ENCODE measurements at places on chromosomes 4 and X. TPM values are rescaled to one million over a fixed set of nuclear protein-coding genes. Genes with fewer than 3 reads are reported as not detected.

Gene ANTXR2
- 14.2 TPM for total RNA-seq

Gene DRD5
- not detected for total RNA-seq

Gene BEND2
- not detected for total RNA-seq

Gene FOXR2
- total RNA-seq = not detected

Gene ZMAT1
- not detected for total RNA-seq

Gene CNGA1
- total RNA-seq = 5.1 TPM

Gene CDS1
- total RNA-seq = 20.7 TPM

Gene ELF4
- 19.6 TPM for total RNA-seq

Gene TCEAL9
- 99.5 TPM for total RNA-seq

Gene GRIPAP1
- total RNA-seq = 9.9 TPM

Gene STARD8
- total RNA-seq = not detected

Gene GYPE
- total RNA-seq = not detected

Gene F9
- not detected for total RNA-seq

Gene MRFAP1L1
- total RNA-seq = 51.7 TPM

Gene KLHL34
- total RNA-seq = 0.05 TPM

Gene GPAT3
- total RNA-seq = 1.2 TPM

Gene OPRPN
- total RNA-seq = not detected

Gene RIBC1
- total RNA-seq = 0.74 TPM

Gene ARSJ
- total RNA-seq = 24.3 TPM

Gene KLF8
- total RNA-seq = 6.8 TPM

Gene MFAP3L
- total RNA-seq = 2.0 TPM

Gene PABPC1L2A
- total RNA-seq = not detected

Gene AMBN
- total RNA-seq = not detected

Gene PAK3
- total RNA-seq = 1.2 TPM

Gene RHOH
- total RNA-seq = not detected

Gene CABS1
- total RNA-seq = not detected

Gene TRAPPC2
- total RNA-seq = 21.1 TPM

Gene ATP2B3
- not detected for total RNA-seq

Gene MAOA
- 65.2 TPM for total RNA-seq

Gene PAGE4
- not detected for total RNA-seq

Gene CXCL8
- total RNA-seq = 23.4 TPM

Gene CXXC4
- 0.42 TPM for total RNA-seq

Gene FAM184B
- not detected for total RNA-seq

Gene SGMS2
- 86.9 TPM for total RNA-seq

Gene ANKRD37
- total RNA-seq = 9.9 TPM

Gene WDFY3
- total RNA-seq = 16.4 TPM

Gene VCX
- total RNA-seq = not detected

Gene PDE6B
- total RNA-seq = not detected

Gene SUPT20HL2
- not detected for total RNA-seq

Gene MAGEE1
- total RNA-seq = 2.5 TPM

Gene SSX7
- total RNA-seq = not detected

Gene TCP11X2
- not detected for total RNA-seq

Gene CXCL11
- total RNA-seq = 0.07 TPM

Gene HTRA3
- 0.84 TPM for total RNA-seq

Gene SSX4
- total RNA-seq = not detected

Gene CDKL2
- total RNA-seq = 0.60 TPM

Gene CC2D2A
- 10.8 TPM for total RNA-seq

Gene CSAG2
- not detected for total RNA-seq

Gene ADH1A
- total RNA-seq = not detected

Gene AMOT
- total RNA-seq = 0.07 TPM

Gene SOD3
- 0.21 TPM for total RNA-seq

Gene HEPH
- 0.28 TPM for total RNA-seq
